ENCODE measurements at places on chromosomes 7 and 10.

- peak; percentile 1 for ATAC-seq
Measured at GRCh38 chr7:5557920-5558401, 134.3 kb upstream of the TNRC18 start.

DNA sequence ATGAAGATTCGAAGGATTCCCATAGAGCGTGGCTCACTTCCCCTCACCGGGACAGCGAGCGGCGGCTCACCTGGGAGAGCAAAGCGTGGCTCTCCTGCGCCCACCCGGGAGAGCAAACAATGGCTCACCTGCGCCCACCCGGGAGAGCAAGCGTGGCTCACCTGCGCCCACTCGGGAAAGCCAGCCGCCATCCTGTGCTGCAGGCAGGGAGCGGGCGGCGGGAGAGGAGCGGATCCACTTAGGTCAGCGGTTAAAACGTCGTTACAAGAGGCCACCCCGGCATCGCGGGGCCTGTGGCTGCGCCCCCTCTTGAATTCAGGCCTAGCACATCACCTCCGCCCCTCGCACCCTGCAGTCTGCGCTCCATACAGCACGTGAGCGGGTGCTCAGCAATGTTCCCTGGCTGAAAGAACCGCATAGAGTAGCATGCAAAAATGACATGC, 461 bp upstream of the FIGNL1 start:
- no peak for ATAC-seq

- no peak for ATAC-seq
Measured at GRCh38 chr7:149584530-149584929, 86.9 kb upstream of the ZNF746 start.

DNA sequence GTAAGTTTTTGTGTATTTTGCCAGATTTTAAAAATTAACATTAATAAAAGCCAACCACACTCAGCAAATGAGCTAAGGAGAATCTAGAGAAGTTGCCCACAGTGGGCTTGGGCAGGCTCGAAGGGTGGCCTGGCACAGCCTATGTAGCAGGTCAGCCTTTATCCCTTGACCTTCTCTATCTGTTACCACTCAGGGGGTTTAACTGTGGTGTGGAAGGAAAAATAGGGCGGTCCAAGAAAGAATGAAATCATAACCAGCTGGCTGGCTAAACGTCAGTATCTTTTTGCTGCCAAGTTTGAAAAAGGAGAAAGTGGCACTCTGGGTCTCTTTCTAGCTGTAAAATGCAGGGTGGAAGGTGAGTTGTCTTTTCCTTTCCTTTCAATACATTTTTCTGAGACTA, 130.3 kb upstream of the ASAH2 start:
- no peak for ATAC-seq

DNA sequence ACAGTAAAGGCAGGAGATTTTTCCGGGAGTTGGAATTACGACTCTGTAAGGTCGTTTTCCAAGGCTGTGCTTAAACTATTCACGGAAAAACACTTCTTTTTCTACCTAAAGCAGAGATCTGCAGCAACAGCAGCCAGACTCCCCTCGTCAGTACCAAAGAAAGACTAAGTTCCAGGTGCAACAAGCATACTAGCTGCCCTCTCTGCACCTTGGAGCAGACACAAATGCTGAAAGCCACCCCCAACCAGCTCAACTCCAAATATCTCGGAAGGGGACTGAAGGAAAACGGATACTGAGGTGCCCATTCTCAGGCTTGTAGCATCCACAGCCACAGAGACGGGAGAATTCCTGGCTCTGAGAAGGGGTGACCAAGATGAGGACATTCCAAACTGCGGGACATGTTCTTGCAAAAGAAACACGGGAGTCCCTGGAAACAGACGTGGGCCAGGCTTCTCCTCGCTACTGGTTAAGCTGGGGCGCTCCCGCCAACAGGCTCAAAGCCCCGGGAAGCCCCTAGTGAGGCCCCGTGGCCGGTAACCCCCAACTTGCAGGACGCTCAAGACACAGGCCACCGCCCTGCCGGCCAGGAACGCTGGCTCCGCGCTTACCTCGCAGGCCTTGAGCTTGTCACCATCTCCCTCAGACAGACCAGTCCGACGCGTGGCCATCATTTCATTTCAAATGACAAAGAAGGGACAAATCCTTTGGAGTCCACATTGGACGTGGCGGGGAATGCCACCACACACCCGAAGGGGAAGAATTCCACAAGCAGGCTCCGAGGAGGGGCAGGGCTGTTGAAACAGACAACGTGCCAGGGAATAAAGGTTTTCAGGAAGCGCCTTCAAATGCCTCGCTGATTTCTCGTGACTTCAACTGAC, 2.2 kb downstream of the ARHGAP21 start:
- no peak for ATAC-seq

DNA sequence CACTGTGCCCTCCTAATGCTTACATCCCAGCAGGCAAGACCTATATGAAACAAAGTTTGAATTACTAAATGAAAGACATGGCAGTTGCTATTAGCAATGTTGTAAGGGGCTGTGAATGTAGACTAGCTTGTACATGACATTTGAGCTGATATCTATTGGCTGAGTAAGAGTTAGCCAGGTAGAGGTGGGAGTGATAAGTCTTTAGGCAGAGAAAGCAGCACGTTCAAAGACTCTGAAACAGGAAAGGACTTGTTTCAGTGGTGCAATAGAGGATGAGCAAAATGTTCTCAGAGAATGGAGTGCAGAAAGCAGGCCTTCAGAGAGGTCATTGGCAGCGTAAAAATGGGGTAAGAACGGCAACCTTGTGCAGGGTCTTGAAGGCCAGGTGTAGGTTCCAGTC, 687.6 kb downstream of the AUTS2 start:
- ATAC-seq, result peak; percentile 72

- ATAC-seq, result no peak
Measured at GRCh38 chr7:69232445-69233376, 365.6 kb upstream of the AUTS2 start.

GRCh38 chr7:21407796-21408480, 19.9 kb upstream of the SP4 start:
- ATAC-seq, result no peak

DNA sequence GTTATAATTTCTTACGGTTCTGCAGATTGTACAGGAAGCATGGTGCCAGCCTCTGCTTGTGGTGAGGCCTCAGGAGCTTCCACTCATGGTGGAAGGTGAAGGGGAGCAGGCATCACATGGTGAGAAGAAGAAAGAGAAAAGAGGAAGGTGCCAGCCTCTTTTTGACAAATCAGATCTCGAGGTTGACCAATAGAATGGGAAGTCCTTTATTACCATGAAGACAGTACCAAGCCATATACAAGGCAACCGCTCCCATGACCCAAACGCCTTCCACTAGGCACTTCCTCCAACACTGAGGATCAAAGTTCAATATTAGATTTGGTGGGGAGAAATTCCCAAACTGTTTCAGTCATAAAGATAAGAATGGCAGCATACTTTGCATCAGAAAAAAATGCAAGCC, 502.8 kb downstream of the GLRX3 start:
- no peak for ATAC-seq

Data from esophagus mucosa (tissue), 1 donor.